RPMI7951 (cell line): ENCODE measurements at places on chromosomes 6 and 20. TPM values are rescaled to one million over a fixed set of nuclear protein-coding genes. Genes with fewer than 3 reads are reported as not detected.

ZC3H12D gene
- 0.48 and 0.98 TPM in 2 replicates for total RNA-seq

GJA1 gene
- total RNA-seq, result 15.2 and 20.7 TPM in 2 replicates

ADAM33 gene
- total RNA-seq, result 3.0 and 3.6 TPM in 2 replicates

TREML2 gene
- not detected in 2 replicates for total RNA-seq

ABCC10 gene
- total RNA-seq, result 12.0 and 12.2 TPM in 2 replicates

HNF4A gene
- total RNA-seq, result not detected in 2 replicates

CCDC167 gene
- 89.8 and 102 TPM in 2 replicates for total RNA-seq

MCHR2 gene
- not detected in 2 replicates for total RNA-seq

TJAP1 gene
- 7.8 and 12.4 TPM in 2 replicates for total RNA-seq

APCDD1L gene
- 122 and 149 TPM in 2 replicates for total RNA-seq

PRR18 gene
- total RNA-seq, result not detected in 2 replicates
